ENCODE measurements at places on chromosomes 5 and 9.

- no peak for DNase-seq
Observed at GRCh38 chr9:33117306-33117705, 40.8 kb upstream of the SMU1 start.

- DNase-seq, result no peak
Observed at GRCh38 chr5:77569409-77569808, 69.1 kb downstream of the OTP start.

DNA sequence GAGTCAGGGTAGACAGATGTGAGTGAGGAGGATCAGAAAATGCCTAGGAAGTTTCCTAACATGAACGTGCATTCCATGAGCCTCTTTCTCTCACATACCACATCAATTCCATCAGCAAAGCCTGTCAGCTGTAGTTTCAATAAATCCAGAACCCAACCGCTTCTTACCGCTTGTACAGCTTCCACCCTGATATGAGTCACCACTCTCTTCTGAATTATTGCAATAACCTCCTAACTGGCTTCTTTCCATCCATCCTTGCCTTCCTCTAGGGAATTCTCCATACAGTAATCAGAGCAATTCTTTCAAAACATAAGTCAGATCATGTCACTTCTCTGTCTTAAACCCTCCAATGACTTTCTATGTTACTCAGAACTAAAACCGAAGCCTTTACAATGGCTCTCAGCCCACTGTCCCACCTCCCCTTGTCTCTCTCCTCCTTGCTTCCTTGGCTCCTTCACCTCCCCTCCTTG lies 8.1 kb upstream of the RAD23B start:
- DNase-seq, result no peak

DNA sequence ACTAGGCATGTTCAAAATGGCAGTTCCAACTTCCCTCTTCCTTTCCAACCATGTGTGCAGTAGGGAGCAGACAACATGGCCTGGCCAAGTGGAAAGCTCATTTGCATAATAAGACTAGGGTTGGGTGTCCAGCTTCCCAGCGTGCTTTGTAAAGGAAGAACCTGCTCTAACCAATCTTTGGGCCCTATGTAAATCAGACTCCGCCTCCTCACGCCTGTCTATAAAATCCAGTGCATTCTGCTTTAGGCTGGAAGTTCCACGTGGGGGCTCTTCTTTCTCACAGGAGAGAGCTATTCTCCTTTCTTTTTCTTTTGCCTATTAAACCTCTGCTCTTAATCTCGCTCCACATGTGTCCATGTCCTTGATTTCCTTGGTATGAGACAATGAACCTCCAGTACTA lies 83.4 kb downstream of the GCNT1 start:
- DNase-seq, result no peak

DNA sequence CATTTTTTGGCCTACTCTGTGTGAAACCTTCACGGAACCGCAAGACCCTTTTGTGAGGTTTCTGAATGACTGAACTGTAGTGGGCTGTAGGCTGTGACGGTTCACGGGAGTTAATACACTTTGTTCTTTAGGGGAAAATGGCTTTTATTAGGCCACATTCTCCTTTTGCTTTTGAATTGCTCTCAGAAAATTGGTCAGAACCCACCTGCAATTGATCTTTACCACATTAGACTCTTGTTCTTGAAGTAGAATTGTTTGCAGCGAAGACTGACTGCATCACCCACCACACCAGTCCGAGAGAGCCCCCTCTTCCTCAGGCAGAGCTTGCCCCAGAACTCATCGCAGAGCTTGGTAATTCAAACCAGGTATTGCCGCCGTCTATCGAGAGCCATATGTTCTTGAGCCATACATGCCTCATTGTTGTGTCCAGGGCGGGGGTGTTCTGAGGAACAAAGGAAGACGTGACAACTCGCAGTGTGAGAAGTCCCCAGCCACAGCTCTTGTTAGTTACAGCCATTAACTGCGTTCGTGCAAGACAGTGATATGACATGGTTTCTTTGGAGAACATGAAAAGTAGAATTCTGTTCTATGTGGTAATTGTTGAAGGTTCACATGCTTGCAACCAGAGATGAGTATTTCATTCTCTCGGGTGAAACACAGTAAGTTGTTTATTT lies 166.4 kb upstream of the OTULINL start:
- no peak for DNase-seq

DNA sequence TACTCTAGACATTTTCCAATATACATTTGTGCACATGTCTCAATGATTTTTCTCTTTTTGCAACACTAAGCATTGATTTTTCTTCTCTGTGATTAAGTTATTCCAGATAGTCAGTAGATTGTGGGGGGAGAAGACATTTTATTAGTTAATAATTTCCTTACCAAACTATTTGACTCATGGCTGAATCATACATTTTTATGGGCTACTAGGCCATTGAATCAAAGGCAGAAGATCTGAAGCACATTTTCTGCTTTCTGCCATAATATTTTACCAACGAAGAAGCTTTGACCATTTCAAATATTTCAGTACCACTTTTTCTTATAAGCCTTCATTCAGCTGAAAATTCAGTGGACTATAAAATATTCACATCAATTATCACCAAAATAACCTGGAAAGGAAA lies 175.6 kb downstream of the IRX2 start:
- no peak for DNase-seq

- no peak for DNase-seq
Observed at GRCh38 chr5:150791536-150791935, 13.0 kb downstream of the SMIM3 start.

- DNase-seq, result no peak
Observed at GRCh38 chr5:175670372-175670771, 12.5 kb downstream of the HRH2 start.

DNA sequence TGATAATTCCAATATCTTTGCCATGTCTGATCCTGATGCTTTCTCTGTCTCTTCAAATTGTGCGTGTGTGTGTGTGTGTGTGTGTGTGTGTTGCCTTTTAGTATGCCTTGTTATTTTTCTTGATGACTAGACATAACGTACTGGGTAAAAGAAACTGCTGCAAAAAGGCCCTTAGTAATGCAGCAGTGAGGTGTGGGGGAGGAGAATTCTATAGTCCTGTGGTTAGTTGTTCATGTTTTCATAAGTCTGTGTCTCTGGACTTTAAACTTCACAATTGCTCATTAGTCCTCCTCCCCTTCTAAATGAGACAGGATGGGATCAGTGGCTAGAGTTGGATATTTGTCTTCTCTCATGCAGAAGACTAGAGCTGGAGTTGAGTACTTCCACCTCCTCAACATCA lies 346.2 kb upstream of the IRX1 start:
- DNase-seq, result no peak

DNA sequence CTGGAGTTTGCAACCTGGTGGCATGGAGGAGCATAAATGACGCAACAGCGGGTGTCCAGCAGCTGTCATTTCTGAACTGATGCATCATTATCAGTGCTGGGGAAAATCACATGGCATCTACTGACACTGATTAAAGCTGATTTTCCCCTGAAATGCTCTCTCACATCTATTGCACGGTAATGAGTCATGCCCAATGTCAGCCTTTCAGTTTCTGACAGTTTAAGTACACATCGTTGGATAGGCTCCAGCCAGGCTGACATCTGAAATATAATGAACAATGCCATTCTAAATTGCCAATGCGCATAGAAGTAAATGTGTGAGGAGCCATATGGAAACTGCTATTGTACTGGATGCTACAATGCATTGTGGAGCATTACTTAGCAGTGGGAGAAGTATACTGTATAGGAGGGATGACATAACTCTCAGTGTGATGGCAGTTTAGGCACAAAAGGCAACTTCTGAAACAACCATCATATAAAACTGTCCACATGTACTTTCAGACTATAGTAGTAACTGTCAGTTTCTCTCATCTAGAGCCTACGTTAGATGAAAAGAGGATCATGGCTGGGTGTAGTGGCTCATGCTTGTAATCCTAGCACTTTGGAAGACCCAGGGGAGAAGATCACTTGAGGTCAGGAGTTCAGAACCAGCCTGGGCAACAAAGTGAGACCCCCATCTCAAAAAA lies 389.3 kb upstream of the DMAC1 start:
- no peak for DNase-seq

- DNase-seq, result no peak
Observed at GRCh38 chr5:112574536-112574935, 155.5 kb upstream of the EPB41L4A start.

All from glutamatergic neuron (in vitro differentiated cells).